AG08396 (cell line): ENCODE measurements at places on chromosomes 5 and 9.

DNA sequence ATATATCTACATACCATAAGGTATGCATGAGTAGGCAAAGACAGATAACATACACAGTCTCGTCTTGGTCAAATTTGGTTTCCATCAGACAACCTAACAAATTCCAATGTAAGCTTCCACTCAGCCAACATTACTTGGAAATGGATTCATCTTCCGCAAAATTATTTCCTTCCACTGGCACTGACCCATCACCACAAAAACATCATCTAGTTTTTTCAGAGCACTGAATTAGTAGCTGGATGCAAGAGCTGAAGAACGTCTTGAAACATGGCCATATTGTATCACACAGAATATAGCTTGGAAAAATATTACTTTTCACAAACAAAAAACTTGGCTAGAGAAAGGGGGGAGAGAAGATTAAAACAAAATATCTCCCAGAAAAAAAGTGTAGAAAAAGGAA lies 73.5 kb downstream of the EFNA5 start:
- DNase-seq = no peak

DNA sequence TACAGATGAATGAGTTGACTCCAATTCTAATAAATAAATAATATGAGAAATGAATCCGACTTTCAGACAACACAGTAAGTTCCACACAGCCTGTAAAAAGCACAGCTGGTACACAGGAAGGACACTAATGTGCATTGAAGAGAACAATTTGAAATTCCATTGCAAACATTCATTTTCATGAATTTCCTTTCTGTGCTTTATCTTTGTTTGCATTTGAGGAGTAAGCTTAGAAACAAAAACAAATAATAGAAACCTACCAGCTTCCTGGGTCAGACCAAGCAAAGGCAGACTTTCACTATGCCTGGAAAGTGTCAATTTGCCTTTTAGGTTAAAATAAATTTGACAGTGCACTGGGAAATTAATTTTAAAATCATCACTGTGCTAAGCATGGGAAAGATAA lies 143.8 kb upstream of the VLDLR start:
- DNase-seq = no peak

GRCh38 chr5:166992874-166993722 lies 1298.3 kb upstream of the WWC1 start:
- no peak for DNase-seq

DNA sequence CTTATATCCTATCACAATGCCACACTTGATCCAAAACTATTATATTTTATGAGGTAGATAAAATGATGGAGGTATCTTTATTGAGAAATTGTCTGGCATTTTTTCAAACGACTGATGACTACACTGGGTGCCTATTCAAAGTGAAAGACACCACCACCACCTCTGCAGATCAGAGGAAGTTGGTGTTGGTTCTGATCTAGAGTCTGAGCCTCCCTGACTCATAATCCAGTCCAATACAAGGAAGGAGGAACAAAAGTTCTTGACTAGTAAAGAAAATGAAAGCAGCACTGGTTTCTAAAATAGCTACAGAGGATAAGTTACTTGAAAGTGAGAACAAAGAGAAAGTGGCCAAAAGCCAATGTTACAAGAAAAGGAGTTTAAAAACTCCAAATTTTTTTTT lies 139.9 kb downstream of the RFX3 start:
- DNase-seq = no peak

DNA sequence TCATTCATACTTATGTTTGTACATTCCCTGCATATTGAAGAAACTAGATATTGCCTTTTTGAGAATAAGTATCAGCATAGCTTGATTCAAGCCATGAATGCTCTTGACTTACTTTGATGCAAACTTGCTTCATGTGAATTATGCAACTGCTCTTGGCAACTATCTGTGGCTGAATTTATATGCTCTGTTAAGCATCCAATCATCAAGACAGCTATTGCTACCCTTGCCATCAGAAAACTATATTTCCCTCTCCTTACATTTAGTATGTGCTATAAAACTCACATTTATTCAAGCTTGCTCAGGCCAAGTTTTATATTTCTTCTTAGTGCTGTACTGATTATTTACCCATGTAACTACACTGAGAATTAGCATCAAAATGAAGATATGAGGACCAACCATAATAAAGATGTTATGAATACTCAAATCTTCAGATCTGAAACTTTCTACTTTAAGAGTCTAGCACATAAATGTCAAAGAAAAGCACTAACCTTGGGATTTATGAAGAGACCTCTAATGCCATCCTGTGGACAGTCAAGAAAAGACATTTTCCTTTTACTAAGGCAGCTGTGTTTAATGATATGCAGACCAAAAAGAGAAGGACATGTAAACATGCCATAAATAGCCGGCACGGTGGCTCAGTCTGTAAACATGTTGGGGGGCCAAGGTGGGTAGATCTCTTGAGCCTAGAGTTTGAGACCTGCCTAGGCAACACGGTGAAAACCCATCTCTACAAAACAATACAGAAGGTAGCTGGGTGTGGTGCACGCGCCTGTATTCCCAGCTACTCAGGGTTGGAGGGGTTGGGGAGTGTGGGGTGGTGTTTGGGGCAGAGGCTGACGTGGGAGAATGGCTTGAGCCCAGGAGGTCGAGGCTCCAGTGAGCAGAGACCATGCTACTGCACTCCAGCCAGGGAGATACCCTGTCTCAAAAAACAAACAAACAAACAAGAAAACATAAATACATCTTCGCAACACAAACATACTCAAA lies 267.0 kb upstream of the TYRP1 start:
- DNase-seq = no peak

DNA sequence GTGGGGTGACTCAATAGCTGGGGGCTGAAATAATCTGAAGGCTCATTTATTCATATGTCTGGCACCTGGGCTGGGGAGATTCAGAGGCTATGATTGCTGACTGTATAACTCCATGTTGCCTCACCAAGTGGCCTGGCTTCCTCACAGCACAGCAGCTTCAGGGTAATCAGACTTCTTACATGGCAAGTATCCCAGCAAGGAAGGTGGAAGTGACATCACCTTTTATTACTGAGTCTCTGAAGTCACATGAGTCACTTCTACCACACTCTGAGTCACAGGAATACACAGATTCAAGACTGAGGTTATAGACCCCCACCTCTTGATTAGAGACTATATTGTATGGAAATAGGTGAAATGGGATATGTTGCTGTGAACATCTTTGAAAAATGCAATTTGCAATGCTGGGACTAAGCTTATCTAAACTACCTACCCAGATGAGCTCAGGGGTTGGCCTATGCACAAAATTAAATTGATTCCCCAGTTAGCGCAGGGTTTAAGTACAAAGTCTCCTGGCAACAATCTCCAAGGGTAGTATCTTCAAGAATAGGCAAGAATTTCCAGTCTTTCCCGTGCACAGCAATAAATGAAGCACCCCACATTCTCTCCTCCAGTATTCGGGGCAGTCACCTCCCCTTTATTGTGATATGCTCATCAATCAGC lies 553.1 kb downstream of the LRRC70 start:
- DNase-seq = no peak

- no peak for DNase-seq
These were observed 85.0 kb downstream of the LMX1B start for GRCh38 chr9:126698756-126699155.
